ENCODE measurements at places on chromosomes 5 and 9.

GRCh38 chr9:27533311-27533710 lies 3.7 kb upstream of the MOB3B start:
- no peak for DNase-seq

- no peak for DNase-seq
These were observed 51.9 kb upstream of the COL5A1 start for GRCh38 chr9:134589748-134590147.

- no peak for DNase-seq
These were observed 178.0 kb upstream of the PIK3R1 start for GRCh38 chr5:68037546-68037945.

GRCh38 chr5:91223886-91224285 lies 159.2 kb downstream of the ARRDC3 start:
- no peak for DNase-seq

DNA sequence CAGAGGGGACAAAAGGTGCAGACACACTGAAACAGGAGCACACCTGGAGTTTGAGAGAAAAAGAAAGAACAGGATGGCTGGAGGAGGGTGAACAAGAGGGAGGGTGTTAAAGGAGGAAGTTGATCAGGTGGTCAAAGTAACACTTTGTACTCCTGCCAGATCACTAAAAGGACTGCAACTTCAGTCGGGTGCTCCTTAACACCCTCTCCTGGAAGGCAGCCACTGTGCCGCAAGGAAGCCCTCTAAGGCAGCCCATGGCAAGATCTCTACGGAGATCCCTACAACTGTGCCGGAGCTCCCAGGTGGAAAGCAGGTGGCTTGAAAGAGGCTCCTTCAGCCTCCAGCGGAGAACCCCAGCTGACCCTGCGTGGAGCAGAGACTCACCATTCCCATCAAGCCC lies 124.4 kb upstream of the MSX2 start:
- DNase-seq: no peak

All from mucosa of gallbladder (tissue), 1 donor.